ENCODE measurements at places on chromosomes 3 and 15.

DNA sequence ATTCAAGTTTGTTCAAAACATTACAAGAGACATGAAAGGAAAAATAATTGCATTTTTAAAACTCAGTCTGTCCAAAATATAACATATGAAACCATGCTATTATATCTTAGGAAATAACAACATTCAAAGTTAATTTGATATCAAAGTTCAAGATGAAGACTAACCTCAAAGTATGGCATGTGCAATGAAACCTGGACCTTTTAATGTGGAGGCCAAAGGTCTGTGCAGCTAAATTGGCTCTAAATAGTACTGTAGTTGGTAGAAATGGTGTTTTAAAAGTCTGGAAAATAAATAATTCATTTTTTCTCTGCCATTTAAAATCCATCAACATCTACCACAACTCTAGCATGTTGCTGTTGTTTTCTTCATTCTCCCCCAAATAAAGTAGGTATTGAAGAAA is 8.7 kb downstream of the GRAMD1C start:
- no peak for DNase-seq

- DNase-seq: no peak
Observed at GRCh38 chr3:183460081-183461055, 31.9 kb upstream of the MCF2L2 start.

GRCh38 chr15:98812716-98813446 is 164.5 kb downstream of the IGF1R start:
- no peak for DNase-seq

DNA sequence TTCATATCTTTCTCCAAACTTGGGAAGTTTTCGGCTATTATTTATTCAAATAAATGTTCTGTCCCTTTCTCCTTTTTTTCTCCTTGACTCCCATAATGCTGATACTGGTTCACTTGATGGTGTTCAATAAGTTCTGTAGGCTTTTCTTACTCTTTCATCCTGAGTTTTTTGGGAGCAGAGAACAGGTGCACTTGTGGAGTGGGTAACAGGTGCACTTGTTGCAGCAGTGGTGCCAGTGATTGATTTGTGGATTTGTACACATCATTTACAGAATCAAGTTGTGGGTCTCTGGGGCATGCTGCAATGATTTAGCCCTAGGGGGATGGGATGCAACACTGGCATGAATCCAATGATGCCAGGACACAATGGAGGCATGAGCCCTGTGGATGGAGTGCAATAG is 14.8 kb upstream of the OR5H1 start:
- no peak for DNase-seq

- DNase-seq: no peak
Observed at GRCh38 chr3:3240986-3241385, 61.5 kb upstream of the CRBN start.

GRCh38 chr3:48503401-48504050 is 448 bp downstream of the SHISA5 start:
- no peak for DNase-seq

- no peak for DNase-seq
Observed at GRCh38 chr3:63861306-63861705, 2.3 kb downstream of the THOC7 start.

DNA sequence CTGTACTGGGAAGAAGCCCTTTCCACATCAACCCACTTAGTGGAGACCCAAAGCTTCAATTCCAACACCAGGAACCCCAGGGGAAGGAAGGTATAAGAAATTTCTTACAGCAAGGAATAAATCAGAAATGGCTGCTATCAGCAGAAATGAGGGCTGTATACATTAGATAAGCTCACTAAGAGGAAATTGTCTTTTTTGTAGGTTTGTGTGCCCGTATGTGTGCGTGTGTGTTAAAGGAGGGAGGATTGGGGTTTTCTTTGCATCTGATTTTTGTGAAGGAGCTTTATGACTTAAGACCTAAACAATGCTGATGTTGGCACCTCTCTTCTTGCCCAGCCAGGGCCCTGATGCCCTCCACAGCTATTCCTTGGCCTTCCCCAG is 18.6 kb downstream of the ARRDC4 start:
- DNase-seq: no peak

DNA sequence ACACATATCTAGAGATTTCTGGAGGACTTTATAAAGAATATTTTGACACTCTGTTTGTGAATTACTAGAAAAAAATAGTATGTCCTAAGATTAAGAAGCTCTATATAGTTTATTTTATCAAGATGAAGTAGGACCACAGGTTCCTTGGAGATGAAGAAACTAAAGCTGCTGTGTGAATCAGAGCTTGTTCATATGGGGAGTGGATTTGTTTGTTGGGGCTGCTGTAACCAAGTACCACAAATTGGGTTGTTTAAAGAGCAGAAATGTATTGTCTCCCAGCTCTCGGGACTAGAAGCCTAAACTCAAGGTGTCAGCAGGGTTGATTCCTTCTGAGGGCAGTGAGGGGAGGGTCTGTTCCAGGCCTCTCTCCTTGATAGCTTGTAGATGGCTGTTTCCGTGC is 270.6 kb upstream of the UMPS start:
- DNase-seq: no peak

DNA sequence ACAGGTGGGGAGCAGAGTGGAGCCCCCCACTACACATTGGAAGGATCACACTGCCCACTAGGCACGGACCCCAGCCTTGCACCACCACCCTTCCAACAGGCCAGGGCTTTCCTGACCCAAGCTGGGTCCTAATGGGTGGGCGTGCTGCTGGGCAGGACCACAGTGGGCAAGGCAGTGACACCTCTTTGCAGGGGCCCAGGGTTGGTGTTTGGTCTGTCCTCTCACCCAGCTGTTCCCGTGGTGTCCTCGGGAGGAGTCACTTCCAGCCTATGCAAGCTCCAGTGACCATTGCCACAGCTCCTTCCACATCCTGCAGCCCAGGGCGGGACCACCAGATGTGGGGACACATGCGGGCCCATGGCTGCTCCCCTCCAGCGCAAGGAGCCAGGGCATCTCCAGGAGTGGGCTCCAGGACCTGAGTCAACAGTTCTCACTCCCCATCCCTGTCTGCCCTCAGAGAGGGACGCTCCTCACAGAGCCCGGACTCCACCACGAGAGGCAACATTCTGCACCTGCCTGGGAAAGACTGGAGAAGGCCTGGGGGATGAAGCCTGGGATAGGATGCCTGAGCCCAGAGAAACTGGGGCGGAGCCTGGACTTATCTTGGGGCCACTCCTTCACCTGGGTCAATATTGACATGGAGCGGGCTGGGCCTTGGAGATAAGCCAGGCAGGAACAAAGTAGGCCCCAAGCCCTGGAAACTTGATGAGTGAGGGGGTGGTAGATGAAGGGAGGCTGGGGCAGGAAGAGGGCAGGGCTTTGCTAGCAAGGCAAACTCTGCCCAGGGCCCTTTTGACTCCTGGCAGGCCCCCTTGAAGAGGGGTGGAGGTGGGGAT is 3.9 kb upstream of the VILL start:
- DNase-seq: no peak

- DNase-seq: no peak
Observed at GRCh38 chr15:36106640-36107335, 472.6 kb upstream of the CDIN1 start.

DNA sequence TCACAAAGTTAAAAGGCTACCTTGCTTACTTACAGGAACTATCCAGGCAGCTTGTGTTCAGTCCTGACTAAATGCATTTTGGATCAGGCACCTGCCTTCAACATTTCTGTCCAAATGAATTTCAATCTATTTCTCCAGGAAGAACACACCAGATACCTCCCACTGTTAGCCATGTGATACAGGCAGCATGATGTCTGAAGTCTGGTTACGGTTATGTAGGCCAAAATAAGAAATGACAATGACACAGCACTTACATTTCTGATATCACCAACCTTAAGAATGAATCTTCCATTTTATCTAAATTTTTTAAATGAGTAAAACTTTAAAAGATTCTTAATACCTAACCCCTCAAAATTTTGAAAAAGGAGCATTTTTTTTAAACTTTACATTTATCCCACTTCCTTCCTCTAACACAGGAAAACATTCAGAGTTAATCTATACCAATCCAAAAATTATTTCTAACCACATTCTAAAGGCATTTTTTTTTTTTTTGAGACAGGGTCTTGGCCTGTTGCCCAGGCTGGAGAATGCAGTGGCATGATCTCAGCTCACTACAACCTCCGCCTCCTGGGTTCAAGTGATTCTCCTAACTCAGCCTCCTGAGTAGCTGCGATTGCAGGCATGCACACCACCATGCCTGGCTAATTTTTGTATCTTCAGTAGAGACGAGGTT is at the start of gene MAP4:
Gene MAP4, minus strand, starts transcription at position 116 of the 673 bp plus-strand sequence. CDS start 17,556 bp downstream, outside the sequence.
- DNase-seq: no peak

DNA sequence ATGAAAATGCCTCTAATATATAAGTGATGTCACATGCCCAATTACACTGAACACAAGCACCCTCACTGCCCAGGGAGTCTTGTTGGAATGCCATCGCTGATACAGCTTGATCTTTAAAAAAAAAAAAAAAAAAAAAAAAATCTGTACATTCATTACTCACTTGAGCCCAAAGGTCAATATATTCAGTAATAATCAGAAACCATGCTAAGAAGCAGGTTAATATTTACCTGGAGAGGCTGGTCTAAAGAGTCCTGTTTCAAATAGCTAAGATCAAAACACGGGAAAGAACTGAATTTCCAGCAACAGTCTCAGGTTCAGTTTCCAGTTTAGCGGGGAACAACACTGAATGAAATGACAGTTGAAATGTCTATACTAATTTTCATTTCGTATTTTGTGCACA is 109.9 kb downstream of the UACA start:
- no peak for DNase-seq

- no peak for DNase-seq
Observed at GRCh38 chr3:9994086-9994844, 7.6 kb upstream of the EMC3 start.

- DNase-seq: no peak
Observed at GRCh38 chr3:17466028-17466427, 276.4 kb downstream of the TBC1D5 start.

DNA sequence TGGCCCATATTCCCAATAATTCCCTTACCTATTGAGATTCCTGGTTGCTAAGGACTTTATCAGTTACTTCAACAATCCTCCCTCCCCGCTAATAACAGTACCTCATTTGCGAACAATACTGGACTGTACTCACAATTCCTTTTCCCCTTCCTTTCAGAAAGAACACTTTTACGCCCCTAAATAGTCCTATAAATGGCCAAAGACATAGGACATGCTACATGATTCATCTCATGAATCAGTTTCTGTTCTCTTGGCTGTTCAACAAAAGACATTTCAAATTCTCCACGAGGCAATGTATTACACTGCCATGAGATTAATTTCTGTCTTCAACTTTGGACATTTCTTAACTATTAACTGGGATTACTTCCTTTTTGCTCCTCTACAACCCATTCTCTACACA is 264.4 kb downstream of the TIGIT start:
- no peak for DNase-seq

DNA sequence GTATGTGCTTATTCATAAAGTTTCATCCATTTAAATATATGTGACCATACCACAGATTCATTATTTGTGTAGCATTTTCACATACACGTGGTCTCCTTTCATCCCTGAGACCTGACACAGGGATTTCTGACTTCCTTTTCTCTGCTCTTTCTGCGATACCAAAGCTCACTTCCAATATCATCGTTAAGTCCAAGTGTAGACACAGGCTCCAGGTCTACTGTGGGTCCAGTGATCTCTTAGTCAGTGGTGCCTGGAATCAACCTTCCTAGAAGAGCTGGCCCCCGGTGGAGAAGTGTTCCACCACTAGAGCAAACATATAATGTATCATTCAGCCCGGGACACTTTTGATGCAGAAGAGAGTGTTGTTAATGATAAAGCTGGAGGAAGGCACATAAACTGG is 72.4 kb downstream of the LDHAL6B start:
- no peak for DNase-seq

DNA sequence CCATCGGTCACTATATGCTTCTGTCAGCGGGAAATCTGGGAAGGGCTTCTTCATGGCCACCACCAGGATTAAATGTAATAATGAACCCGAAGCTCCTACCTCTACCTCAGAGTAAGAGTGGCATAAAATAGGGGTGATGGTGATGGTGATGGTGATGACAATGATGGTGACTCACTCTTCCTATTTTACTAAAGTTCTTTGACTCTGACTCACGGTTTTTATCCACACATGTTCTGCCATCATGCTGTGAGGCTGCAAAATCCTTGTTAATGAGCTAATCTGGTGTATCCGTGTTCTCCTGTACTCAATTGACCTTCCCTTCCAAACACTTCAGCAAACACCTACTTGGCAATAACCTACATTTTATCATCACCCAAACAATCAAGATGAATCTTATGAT is 18.3 kb upstream of the FOXP1 start:
- no peak for DNase-seq

DNA sequence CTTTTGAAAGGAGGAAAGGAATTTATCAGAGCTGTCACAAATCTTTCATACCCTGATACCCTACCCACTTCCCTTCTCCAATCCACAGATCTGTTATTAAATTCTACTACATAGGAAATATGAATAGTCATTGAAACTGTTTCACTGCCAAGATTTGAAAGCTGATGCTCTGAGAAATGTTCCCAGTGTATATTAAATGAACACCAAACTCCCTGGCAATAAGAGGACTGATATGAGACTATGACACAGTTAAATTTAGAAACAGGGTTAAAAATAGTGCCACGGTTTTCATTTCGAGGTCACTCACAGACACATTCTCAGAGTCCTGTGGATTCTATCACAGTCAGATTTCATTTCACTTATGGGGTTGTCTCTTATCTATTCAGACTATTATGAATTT is 27.2 kb upstream of the GBE1 start:
- DNase-seq: no peak

DNA sequence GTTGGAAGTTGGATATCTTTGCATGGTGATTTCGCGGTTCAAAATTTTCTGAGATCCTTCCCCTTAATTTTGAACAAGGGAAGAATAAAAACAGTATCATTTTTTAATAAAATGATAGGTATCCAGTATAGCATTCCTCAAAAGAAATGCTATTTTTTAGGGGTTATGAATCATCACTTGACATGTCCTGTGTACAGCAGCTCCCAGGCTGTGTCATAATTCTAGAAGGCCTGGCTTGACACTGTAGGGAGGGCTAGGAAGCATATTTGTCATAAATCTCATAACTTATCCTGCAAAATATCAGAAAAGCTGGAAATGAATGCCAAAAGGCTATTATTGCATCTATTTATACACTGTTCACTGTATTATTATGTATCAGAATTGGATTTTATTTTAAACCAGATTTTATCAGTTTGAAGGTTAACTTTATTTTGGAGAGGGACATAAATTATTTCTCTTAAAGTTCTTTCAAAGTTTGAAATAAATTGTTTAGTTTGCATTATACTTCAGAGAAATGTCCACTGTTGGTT is 539.1 kb upstream of the ROBO2 start:
- no peak for DNase-seq
